Stimulated activated CD8-positive, alpha-beta memory T cell treated with anti-CD3 and anti-CD28 coated beads, Interleukin-7, amount 100 ng/mL, for 4 hours (primary cell): ENCODE measurements at places on chromosomes 5 and 9.

GRCh38 chr9:96603305-96604003 lies 16.2 kb downstream of the CDC14B start:
- no peak for DNase-seq

GRCh38 chr5:83551821-83552220 lies 80.3 kb downstream of the VCAN start:
- DNase-seq, result no peak

- no peak for DNase-seq
Observed at GRCh38 chr9:123742009-123742767, 187.7 kb downstream of the DENND1A start.

- no peak for DNase-seq
Observed at GRCh38 chr9:2234371-2234893, 219.3 kb downstream of the SMARCA2 start.

DNA sequence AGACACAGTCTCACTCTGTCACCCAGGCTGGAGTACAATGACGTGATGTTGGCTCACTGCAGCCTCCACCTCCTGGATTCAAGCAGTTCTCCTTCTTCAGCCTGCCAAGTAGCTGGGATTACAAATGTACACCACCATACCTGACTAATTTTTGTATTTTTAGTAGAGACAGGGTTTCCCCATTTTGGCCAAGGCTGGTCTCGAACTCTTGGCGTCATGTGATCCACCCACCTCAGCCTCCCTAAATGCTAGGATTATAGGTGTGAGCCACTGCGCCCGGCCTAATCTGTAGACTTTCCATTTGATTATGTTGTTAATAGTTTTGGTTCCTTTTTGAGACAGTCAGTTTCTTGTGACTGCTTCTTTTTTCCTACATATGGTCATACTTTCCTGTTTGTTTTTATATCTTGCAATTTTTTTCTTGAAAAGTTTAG lies 31.0 kb downstream of the MTREX start:
- DNase-seq, result peak; percentile 2

DNA sequence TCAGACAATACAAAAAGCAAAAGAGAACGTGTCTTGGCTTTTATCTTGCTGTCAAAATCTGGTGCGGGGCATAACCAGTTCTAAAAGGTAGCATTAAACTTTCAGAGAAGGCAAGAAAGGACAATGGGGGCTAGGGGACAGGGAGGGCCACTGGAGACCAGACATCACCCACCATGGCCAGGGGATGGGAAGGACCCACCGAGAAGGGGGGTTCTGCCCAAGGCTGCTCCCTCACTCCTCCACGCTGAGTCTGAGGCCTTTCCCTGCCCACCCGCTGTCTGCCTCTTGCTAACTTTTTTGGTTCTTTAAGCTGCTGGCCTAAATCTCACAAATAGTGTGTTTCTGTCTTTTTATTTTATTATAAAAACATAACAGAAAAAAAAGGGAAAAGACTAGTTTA lies 33.6 kb downstream of the ATPSCKMT start:
- no peak for DNase-seq

DNA sequence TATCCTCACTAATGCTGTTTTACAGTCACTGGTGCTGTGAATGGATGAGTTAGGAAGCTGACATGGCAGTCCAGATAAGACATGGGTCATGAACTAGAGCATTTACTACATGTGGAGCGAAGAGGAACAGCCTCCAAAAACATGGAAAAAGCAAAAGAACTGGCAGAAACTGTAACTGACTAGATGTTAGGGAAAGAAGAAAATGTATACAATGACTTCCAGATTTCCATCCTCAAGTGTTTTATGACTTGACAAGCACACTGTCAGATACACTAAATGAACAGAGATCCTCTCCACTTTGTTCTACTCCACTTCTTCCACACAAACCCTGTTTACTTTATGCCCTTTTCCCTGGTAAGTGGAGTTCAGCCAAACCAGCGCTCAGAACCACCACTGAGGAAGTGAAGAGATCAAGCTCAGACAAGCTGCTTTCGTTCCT lies 11.5 kb downstream of the HMGCS1 start:
- DNase-seq, result no peak

- DNase-seq, result no peak
Observed at GRCh38 chr9:79446523-79447307, 125.0 kb upstream of the TLE4 start.

- no peak for DNase-seq
Observed at GRCh38 chr5:153592081-153592480, 101.6 kb downstream of the GRIA1 start.

GRCh38 chr9:32587901-32588300 lies 14.9 kb upstream of the NDUFB6 start:
- no peak for DNase-seq

DNA sequence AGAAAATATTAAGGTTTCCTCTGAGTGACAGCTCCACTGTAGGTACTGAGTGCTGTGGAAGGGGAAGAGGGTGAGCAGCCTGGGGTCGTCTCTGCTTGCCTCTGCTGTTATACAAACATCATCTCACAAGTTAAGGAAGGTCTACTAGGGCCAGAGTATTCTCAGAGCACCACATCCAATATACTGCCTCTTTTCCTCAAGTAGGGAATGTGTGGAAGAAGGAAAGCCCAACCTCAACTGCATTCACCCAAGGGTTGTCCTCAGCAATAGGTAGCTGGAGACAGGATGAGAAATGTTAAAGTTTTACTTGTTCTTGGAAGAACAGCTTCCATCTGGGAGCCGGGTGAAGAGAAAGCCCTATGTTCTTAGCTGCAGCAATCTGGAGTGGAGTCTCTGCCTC lies 1062.3 kb upstream of the CDH10 start:
- no peak for DNase-seq

- no peak for DNase-seq
Observed at GRCh38 chr9:79000230-79001002, 571.3 kb upstream of the TLE4 start.
